ENCODE measurements at places on chromosomes 6 and 20. TPM values are rescaled to one million over a fixed set of nuclear protein-coding genes. Genes with fewer than 3 reads are reported as not detected.
A peak's percentile ranks its signal among the peaks of the same experiment; 100 is the strongest.

DNA sequence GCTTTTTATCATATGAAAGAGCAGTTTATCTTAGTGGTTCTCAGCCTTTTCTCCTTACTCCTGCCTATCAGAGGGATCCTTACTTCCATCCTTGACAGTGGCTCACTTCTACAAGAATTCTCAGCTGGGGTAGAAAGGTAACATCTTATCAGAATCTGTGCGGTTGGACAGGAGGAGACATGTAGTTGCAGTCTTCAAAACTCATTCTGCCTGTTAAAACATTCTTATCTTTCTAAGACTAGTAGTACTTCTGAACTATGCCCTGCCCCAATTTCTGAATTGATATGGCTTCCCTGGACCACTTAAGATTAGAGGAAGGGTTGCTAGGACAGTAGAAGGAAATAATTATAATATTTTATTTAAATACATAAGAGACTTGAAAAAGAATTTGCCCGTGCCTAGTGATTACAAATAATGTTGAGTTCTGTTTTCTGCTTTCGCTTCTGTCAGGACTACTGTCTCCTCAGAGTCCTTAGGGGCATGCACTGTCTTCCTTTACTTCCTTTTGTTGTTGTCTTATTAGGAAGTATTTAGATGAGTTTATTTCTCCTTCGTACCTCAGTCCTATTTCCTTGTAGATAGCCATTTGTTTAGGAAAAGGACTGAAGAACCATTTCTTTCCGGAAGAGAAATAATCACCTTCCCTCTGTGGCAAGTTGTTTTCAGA lies 24.9 kb downstream of the BLTP3A start:
- DNase-seq: no peak

DNA sequence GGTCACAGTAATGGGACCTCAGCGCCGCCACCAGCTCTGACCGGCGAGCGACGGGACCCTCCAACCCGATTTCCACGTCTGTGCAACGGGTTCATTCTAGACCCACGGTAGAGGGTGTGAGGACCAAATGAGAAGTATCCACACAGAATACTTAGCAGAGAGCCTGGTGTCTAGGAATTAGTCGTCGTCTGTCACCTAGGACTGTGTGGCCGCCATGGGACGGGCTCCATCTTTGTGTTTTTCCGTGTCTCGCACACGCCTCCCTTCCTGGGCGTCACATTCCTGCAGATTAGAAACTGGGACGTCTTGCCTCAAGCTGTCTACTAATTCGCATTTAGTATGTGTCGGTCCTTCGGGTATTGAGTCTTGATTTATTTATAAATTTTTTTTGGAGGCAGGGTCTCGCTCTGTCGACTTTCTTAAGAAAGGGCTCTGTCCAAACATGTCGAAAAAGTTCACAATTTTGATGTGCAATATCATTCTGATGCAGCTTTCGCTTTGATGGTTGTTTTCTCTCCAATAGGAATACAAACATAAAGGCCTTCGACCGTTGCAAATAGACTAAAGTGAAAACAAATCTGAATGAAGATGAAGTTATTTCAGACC lies 563 bp downstream of the MGME1 start:
- peak; percentile 57 for DNase-seq

- DNase-seq: peak; percentile 68
Measured at GRCh38 chr6:28907394-28907793, 16.4 kb downstream of the TRIM27 start.

Gene MYB
- under 0.01 TPM for total RNA-seq

DNA sequence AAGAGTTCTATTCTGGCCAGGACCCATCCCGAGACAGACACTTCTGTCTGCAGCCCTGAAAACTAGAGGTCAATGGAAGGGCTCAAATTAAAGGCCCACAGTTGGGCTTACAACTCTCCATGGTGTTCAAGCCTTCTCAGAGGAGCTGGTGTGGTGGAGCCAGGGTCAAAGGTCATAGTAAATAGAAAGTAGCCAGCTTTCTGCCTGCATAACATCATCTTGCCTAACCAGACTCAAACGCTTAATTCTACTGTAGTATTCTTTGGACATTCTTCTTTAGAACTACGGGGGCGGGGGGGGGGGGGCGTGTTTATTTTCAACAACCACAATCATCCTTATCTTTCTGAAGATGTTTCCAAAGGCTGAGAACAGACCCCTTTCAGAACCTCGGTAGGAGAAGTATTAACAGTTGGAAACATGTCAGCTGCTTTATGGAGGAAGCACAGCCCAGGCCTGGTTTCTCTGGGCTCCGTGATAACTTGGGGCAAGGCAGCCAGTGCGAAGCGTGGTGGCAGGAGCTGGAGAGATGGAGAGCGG lies 1.5 kb upstream of the RREB1 start:
- DNase-seq: no peak

Gene HLA-G
- 13.2 TPM for total RNA-seq

DNA sequence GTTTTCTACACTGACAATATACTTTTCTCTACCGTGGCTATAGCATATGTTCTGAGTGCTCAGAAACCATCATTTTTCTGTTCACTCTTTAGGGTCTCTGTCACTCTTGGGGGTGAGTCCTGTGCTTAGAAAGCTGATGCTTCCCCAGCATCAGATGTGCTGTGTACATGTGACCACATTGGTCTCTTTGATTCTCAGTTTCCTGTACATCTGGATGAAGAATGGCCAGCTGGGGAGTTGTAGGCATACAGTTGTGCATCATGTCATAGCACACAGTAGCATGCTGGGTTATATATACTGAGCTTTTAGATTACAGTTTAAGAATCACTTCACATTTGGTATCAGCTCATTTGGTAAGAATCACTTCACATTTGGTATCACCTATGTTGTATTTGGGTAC lies 238.6 kb upstream of the PREP start:
- DNase-seq: no peak

Data from bronchial epithelial cell (primary cell).